Naive thymus-derived CD8-positive, alpha-beta T cell (primary cell): ENCODE measurements at places on chromosomes 1 and 21. TPM values are rescaled to one million over a fixed set of nuclear protein-coding genes. Genes with fewer than 3 reads are reported as not detected.

KLHDC8A gene
- not detected for polyA plus RNA-seq

TEKT2 gene
- not detected for polyA plus RNA-seq

- DNase-seq = no peak
- peaks cover 16% of the 10 kb centered on the region for H3K4me1 ChIP-seq
Observed at GRCh38 chr1:109368464-109368863, 29.3 kb downstream of the SORT1 start.

DNA sequence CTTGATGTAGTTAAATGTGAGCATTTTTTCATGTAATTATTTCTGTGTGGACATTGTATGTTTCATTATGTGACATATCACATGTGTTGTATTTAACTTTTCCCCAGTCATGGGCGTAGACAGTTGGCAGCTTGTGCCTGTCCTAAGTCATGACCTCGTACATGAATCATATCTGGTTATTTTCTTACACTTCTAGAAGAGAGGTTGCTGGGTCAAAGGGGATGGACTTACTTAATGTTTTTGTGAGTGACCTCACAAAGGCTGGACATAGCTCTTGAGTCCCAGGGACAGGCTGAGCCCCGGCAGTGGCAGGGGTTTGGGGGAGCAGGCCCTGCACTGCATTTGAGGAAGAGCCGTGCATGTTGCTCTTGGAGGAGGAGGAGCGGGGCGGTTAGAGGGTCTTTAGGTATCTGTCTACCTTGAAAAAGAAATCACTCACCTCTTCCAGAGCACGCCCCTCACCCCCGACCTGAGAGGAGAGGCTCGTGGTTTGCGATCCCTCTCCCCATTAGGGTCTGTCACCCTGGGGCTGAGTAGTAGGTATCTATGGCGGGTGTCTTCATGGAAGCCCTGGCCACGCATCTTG is 16.4 kb downstream of the IFNGR2 start:
- H3K27ac ChIP-seq = peak overlapping the region; percentile 67
- DNase-seq = no peak
- no peaks in the 10 kb centered on the region for H3K27me3 ChIP-seq
- peaks cover 3% of the 10 kb centered on the region for H3K4me1 ChIP-seq
- H3K36me3 ChIP-seq = peaks cover 4% of the 10 kb centered on the region

GRCh38 chr1:189958756-189959155 is 518.9 kb downstream of the BRINP3 start:
- H3K4me1 ChIP-seq = no peaks in the 10 kb centered on the region
- H3K27me3 ChIP-seq = no peaks in the 10 kb centered on the region
- no peak for DNase-seq
- no peak overlapping the region for H3K4me3 ChIP-seq
- H3K36me3 ChIP-seq = no peaks in the 10 kb centered on the region

DNA sequence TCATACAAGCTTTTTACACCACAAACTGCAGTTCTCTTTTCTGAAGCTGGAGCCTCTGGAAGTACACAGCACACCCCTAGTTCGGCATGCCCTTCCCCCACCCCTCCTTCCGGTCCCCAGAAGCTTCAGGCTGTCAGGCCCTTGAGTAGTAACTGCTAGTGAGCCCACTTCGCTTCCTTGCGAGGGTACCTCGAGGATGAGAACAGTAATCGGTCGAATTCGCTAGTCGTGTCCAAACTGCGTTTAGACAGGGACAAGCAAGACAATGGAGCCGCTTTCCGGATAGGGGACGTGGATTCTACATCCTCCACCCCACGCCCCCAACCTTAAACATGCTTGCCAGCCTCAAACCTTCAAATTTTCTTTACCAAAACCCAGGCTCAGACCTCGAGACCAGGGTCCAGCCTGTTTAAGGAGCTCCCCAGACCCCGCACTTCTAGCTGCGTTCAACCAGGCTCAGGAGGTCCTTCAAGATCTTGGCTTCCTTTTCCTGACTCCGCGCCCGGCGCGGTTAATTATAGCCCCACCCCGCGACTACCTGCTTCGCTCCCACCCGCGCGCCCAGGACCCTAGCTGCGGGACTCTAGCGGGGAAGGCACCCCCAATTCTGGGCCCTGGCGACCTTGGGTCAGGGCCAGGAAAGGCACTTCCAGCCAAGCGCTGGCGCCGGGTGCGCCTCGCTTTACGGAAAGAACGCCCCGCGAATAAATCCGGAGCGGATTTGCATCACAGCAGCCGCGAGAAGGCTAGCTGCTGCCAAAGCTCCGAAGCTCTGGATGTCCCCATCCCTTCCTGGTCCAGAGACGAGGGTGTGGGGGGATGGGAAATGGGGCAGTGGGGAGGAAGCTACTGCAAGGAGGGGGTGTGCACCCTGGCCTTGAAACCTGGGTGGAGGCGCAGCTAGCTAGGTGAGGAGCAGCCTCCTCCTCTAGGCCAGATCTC is 8.1 kb upstream of the TSPAN1 start:
- peak overlapping the region; percentile 90 for H3K4me3 ChIP-seq
- peak overlapping the region; percentile 92 for H3K27ac ChIP-seq
- no peaks in the 10 kb centered on the region for H3K36me3 ChIP-seq
- H3K4me1 ChIP-seq = peaks cover 19% of the 10 kb centered on the region

DNA sequence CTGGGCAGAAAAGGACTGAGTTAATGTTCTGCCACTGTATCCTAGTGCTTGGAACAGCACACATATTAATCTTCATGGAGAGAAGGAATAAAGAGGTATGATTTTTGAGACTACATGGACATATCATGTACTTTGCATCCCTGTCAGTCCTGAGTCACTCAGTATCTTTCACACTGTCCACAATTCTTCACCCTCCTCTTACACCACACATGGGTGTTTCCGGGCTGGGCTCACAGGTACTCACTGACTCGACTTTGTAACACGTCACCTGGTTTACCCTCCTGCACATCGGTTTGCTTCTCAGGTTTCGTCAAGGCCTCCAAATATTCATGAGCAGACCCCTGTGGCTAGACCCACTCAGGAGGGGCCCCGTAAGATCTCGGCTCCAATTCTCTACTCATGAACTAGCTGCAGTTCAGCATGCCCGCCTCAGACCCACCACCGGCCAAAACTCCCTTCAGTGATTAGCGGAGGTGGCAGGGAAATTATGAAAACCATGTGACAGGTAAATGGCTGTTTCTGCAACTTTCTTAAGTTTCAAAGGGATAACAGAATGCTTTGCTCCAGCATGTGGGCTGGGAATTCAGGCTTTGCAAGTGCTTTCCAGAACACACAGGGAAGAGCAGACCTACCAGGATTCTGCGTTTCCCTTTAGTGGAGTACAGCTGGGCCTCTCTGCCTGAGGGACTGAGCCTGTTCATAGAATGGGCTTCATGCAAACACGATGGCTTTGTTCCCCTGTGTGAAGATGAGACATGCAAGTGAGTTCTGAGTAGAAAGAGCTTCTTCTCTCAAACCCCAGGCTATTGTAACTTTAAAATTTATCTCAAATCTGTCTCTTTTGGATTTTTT is 31.3 kb upstream of the TRABD2B start:
- no peaks in the 10 kb centered on the region for H3K36me3 ChIP-seq
- peaks cover 4% of the 10 kb centered on the region for H3K27me3 ChIP-seq
- H3K4me1 ChIP-seq = no peaks in the 10 kb centered on the region
- H3K4me3 ChIP-seq = no peak overlapping the region
- DNase-seq = no peak

DNA sequence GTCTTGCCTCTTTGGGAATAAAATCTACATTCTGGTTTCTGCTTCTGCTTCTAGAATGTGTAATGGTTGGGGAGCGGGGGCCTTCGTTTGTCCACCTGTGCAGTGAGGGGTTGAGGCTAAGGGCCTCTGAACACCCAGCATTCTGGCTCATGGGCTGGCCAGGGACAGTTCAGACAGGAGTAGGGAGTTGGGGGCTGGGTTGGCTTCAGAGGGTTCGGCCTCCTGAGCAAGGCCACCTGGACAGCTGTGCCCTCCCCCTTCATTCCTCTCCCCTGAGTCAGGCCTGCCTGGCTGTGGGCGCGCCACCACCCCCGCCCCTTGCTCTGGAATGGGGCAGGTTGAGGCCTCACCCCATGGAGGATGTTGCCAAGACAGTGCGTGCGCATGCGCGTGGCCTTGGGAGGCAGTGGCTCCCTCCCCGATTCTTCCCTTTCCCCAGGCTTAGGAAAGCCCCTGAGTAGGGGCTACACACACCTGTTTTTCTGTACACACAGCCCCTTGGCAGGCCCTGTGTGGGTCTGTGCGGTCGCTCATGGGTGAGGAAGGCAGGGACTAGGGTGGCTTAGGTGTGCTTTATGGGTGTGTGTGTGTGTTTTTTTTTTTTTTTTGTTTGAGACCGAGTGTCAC is 57.0 kb downstream of the YARS1 start:
- DNase-seq = no peak
- no peaks in the 10 kb centered on the region for H3K36me3 ChIP-seq
- no peaks in the 10 kb centered on the region for H3K27me3 ChIP-seq
- no peak overlapping the region for H3K4me3 ChIP-seq

DNA sequence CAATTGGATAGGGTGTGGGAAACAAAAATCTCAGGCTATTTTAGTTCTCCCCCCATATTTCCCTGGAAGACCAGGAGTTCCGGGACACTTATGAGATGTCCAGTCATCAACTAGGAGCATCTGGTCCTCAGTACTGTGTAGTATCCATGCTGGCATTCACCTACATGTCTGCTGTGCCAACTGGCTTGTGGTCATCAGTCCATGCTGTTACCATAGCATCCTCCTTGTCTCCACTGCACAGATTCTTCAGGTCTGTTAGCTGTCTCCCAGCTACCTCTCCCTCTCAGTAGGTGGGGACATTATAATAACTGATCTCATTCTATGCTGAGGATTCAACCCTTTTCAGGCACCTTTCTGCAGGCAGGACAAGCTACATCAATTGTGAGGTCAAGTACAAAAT is 302.9 kb downstream of the BARHL2 start:
- DNase-seq = no peak
- no peak overlapping the region for H3K27ac ChIP-seq
- H3K27me3 ChIP-seq = no peaks in the 10 kb centered on the region

DNA sequence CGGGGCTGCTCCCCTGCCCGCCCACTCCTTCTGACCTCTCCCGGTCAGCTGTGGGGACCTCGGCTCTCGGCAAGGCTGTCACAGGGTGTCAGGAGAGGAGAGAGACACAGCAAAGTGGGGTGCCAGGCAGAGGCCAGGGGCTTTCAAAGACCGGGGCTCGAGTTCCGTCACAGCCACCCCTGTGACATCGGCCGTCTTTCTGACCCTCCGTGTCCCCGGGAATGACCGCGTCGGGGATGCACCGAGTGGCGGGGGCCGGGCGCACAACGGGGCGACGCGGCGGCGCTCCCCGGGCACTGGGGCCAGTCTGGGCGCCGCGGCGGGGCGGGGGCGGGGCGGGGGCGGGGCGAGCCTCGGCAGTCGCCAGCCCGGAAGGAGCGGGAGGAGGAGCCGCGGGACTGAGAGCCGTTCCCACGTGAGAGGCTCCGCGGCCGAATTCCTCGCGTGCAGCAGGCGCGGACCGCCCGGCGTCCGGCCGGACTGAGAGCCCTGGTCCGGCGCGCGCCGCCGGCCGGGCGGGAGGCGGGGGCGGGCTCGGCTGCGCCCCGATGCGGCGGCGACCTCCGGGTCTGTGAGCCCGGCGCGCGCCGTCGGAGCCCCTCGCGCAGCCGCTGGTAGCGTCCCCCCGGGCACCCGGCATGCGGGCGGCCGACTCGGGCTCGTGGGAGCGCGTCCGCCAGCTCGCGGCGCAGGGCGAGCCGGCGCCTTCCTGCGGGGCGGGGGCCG is 229.7 kb upstream of the TMEM51 start:
- no peak for DNase-seq
- H3K4me3 ChIP-seq = peak overlapping the region; percentile 64
- no peak overlapping the region for H3K27ac ChIP-seq

GRCh38 chr1:86259390-86259789 is 102.8 kb upstream of the COL24A1 start:
- peaks cover 2% of the 10 kb centered on the region for H3K4me1 ChIP-seq
- DNase-seq = no peak
- H3K36me3 ChIP-seq = no peaks in the 10 kb centered on the region
- H3K4me3 ChIP-seq = no peak overlapping the region
- no peak overlapping the region for H3K27ac ChIP-seq
- no peaks in the 10 kb centered on the region for H3K27me3 ChIP-seq

GRCh38 chr1:234745276-234745675 is 135.3 kb upstream of the IRF2BP2 start:
- no peaks in the 10 kb centered on the region for H3K36me3 ChIP-seq
- H3K4me3 ChIP-seq = no peak overlapping the region
- no peaks in the 10 kb centered on the region for H3K27me3 ChIP-seq
- no peak for DNase-seq
- H3K27ac ChIP-seq = no peak overlapping the region
- H3K4me1 ChIP-seq = peaks cover 7% of the 10 kb centered on the region
